Stimulated activated CD4-positive, alpha-beta T cell treated with anti-CD3 and anti-CD28 coated beads, Interleukin-1b, Interleukin-23, amount 100 ng/mL, for 1 hour (primary cell): ENCODE measurements at places on chromosomes 7 and 10.
A peak's percentile ranks its signal among the peaks of the same experiment; 100 is the strongest.

DNA sequence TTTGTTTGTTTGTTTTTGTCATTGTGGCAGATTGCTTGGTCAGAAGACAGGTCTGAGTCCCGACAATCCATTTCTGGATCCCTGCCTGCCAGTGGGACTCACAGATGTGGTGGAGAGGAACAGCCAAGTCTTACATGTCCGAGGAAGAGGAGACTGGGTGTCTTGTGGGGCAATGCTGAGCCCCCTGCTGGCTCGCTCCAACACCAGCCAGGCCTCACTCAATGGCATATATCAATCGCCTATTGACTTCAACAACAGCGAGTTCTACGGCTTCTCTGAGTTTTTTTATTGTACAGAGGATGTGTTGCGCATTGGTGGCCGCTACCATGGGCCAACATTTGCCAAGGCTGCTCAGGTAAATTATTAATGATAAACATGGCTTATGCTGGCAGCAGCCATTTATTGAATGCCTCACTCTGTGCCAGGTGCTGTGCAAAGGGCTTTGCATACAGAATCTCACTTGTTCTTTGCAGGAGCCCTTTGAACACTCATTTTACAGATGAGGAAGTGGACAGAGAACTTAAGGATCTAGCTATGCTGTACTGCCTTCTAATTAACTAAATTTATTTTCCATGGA is 33.3 kb downstream of the COX15 start:
- no peak for DNase-seq

- no peak for DNase-seq
These were observed 58.4 kb downstream of the JCAD start for GRCh38 chr10:30000802-30001571.

GRCh38 chr10:98446151-98446660 is 529 bp downstream of the HPS1 start:
- no peak for DNase-seq

- no peak for DNase-seq
These were observed 76.5 kb downstream of the BMPER start for GRCh38 chr7:33981671-33982424.

DNA sequence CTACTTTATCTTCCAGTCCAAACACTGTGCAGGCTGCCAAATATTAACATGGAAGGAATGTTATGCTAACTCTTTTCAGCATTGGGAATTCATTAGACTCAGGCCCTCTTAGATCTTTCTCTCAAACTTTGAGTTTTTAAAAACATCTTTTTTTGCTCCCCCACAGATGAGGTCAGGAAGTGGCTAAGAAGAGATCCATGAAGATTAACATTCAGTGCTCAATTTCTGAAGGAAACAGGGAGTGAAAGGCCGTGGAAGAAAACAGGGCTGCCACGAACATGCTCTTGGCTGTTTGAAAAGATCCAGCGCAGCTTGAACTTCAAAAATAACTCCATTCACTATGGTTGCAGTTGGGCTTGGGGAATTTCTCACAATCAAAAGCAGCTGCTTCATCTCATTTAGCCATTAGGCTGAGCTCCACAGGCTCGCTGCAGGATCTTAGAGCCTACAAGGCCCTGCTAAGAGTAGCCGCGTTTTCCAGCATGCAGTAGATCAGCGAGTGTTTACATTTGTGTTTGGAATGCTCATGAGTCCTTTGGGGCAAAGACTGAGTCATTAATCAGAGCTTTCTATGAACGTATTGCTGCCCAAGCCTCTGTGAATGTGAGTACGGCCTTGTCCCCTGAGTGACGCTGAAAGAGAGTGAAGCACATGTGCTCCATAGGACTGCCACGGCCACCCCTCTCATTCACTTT is 41.2 kb upstream of the TNS3 start:
- DNase-seq, result no peak

- DNase-seq, result no peak
These were observed 26.9 kb downstream of the VPS41 start for GRCh38 chr7:38881947-38882684.

- DNase-seq, result no peak
These were observed 201.4 kb downstream of the ADRA2A start for GRCh38 chr10:111278266-111278665.

DNA sequence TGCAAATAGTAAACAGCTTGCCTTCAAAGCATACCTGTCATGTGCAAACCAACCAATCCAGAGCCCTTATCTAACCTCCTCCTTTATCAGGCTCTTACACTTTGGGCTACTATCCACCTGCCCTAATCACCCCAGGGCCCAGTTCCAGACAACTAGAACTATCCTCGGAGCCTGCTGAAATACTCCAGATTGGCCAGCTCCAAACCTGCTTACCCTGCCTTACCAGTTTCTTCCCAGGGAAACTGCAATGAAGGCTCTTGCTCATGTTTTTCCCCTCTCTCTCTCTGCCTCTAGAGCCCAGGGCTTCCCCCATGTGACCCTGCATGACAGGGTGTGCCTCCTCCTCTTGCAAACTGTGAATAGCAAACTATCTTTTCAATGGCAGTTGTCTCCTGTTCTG is 81.4 kb upstream of the CAPZA2 start:
- DNase-seq, result no peak

DNA sequence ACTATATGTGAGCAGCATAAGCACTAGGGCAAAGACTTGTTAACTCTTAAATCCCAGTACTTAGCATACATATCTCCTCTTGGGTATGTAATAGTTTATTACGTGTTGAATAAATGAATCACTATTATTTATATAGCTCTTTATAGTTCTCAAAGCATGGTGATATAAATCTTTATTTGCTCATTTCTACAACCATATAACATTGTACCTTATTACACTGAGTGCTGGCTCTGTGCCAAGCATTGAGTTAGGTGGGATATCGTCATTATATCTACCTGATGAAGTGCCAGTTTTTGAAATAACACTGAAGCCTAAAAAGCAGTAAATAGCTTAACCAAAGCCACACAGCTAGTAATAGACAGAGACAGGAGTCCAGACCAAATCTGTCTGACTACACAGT is 27.9 kb downstream of the AHR start:
- no peak for DNase-seq

GRCh38 chr10:32412499-32412853 is 33.5 kb upstream of the CCDC7 start:
- DNase-seq, result no peak

DNA sequence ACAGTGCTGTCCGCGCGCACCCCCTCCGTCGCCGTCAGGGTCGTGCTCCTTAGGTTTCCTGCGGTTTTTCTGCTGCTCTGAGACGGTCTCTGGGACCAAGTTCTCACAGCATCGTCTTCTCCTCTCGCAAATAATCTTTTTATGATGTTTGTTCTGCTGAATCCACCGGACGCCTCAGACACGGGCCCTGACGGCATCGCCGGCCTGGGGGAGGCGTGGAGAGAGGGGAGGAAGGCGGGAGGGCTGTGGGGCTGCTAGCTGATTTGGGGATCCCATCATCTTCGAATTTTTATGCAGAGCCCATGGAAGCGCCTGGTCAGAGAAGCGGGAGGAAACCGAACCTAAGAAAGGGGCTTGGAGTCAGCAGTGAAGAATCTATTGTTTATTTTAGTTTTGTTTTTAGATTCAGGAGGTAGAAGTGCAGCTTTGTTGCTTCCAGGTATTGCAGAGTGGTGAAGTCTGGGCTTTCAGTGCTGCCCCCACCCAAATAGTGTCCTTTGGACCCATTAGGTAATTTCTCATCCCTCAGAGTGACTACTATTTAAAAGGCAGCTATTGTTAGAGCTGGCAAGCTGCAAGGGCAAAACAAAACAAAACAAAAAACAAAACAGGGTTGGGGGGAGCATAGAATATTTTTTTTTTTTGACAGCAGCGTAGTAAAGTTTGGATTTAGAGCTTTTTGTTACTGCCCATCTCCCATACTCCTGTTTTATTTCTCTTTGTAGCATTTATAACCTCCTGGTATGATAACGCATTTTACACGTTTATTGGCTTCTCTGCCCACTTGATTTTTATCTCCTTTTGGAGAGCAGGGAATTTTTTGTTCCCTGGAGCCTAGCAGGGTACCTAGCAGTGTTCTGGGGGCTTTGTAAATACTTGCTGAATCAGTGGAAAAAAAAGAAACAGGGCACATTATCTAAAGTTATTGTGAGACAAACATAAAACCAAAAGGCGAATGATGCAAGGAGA is 92.6 kb downstream of the SPAG6 start:
- no peak for DNase-seq

DNA sequence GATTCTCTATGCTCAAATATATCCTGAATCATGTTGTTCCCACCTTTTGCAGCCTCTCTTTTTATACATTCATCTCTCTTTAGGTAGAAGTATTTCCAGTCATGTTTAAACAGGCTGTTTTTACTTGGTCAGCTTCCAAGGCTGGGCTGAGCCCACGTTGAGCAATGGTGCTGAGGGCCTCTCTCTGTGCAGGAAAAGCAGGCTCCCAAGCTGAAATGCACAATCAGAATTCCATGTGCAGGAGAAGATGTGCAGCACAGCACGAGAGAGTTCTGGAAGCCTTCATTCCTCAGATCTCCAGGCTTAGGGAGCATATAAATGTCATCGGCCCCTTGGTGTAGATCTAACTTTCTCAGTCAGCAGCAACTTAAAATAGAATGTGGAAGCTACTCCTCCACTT is 588.5 kb downstream of the TNS3 start:
- DNase-seq, result no peak

DNA sequence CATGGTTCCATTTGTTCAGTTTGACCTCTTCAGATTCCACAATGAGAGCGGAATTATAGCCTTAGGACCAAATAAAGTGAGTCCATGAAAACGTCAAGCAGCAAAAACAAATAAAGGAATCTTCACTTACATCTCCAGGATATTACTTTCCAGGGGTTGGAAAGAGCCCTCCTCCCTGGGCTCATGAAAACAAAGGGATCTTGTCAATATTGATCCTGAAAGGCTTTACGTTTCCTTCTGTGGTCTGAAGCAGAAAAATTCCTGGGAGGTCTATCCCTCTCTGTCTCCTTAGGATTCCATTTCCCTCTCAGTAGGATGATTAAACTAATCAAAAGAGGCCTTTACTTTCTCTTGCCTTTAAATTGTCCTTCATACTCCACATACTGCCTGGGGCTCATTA is 293.5 kb downstream of the GPAM start:
- no peak for DNase-seq

- DNase-seq, result no peak
These were observed 27.6 kb upstream of the PRPF18 start for GRCh38 chr10:13559124-13559700.

- no peak for DNase-seq
These were observed 43.7 kb upstream of the BPGM start for GRCh38 chr7:134602881-134603451.

DNA sequence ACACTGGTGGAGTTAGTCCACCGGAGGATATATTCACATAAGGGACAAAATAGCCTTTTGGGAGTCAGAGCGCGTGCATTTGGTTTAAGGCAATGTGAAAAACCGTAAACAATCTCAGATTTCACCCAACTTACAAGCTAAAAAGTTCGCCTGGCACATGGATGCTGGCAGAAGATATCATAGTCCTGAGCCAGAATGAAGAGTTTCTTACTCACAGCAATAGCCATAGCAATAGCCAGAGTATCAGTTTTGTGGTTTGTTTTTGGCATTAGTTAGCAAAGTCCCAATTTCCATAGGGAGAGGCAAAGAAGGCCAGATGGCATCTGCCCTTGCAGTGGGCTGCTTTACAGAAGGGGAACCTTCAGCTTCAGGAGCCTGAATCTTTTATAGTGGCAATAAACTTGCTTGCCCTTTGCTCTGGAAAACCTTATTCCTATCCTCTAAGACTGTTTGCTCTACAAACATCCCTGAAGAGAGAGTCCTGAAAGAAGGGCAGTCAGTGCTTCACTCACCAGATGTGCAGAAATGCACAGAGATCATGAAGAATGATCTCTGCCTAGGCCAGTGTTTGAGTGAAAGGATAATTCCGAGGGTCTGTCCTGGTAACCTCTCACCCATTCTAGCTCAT is 28.7 kb upstream of the RSBN1L start:
- DNase-seq, result no peak

GRCh38 chr10:1175956-1176565 is 119.9 kb downstream of the WDR37 start:
- no peak for DNase-seq

DNA sequence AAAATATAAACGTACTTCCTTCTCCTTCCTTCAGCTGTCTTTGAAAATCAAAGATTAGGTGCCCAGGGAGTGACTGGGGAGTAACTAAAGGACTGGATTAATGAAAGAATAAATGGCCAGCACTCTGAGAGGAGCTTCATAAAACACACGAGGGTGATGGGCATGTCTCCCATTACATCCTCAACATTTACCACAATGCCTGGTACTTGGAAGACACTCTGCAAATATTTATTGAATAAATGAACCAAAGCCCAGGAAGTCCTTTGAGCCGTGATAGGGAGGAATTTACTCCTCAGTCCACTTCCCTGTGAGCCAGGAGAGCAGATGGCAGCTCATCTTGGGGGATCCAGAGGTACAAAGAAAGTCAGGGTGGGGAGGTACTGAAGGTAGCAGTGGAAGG is 96.3 kb downstream of the RAB11FIP2 start:
- DNase-seq, result no peak

DNA sequence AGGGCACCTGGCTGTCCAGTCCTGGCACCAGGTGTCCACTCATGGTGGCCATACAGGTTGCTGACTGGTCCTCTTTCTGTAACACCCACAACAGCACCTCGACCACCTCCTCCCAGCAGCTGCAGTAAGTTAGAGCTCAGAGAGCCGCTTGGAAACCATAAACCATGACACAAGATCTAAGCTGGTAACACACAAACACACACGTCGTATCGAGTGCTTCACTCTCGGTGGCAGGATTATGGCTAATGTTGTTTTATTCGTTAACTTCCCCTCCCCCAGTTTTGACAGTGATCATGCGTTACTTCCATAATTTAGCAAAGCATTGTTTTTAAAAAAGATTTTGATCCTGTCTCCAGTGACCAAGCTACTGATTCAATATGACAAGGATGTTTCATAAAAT is 59.7 kb downstream of the CAMK2B start:
- no peak for DNase-seq

DNA sequence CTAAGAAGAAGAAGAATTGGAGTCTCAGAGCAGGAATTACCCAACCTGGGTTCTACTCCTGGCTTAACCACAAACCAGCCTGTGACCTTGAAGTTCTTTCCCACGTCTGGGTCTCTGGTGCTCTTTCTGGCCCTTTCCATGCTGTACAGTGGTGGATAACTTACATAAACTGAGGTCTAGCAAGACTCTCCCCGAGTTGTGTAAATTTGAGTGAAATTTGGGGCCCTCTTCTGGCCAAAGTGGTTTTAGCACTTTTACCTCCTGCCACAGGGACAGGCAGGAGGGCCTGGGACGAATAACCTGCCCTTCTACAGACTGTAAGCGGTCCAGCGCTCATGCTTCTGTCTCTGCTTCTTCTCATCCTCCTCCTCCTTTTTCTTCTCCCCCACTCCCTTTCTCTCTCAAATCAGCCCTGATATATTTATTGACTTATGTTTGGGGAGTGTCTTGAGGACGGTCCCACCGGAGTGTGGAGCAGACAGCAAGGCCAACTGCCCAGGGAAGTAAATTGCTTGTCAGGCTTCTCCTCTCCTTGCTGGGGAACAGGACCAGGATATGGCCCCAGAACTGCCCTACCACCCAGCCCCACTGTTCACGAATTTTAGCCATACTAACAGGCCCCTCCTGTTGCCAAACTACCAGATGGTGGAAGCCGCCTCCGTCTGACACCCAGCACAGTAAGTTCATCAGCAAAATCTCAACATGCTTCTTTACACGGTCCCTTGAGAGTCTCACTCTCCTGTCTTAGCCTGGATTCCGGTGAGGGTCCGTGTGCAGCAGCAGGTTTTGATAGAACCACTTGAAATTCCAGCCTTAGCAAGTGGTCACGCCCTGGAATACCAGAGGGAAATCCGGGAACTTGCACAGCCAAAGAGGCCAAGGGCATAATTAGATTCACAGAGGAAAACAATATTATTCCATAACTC is 4.0 kb upstream of the SH3PXD2A start:
- peak; percentile 28 for DNase-seq

- peak; percentile 55 for DNase-seq
These were observed 59.2 kb upstream of the MYL10 start for GRCh38 chr7:101688183-101688831.
